ENCODE measurements at places on chromosomes 7 and 10. TPM values are rescaled to one million over a fixed set of nuclear protein-coding genes. Genes with fewer than 3 reads are reported as not detected.
A peak's percentile ranks its signal among the peaks of the same experiment; 100 is the strongest.

DNA sequence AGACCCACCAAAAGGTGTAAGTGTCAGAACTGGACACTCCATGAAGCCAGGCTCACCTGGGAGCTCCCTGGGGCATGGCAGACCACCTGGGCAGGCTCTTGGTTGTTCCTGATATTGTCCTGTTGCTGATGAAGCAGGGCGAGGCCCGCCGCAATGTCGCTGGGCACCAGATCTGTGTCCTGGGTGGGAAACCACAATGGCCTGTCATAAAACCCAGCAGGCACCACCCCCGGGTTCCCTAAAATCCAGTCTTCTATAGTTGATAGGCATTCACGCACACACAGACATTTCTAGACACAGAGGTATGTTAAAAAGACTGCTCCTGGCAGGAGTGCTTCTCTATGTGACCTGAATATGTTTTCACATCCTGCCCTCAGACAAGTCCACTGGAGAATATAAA, 15.0 kb downstream of the DAGLB start:
- H3K4me3 ChIP-seq: no peak overlapping the region
- H3K4me1 ChIP-seq: peaks cover 22% of the 10 kb centered on the region
- peaks cover 20% of the 10 kb centered on the region for H3K36me3 ChIP-seq

CALHM3 gene
- not detected for total RNA-seq

DNA sequence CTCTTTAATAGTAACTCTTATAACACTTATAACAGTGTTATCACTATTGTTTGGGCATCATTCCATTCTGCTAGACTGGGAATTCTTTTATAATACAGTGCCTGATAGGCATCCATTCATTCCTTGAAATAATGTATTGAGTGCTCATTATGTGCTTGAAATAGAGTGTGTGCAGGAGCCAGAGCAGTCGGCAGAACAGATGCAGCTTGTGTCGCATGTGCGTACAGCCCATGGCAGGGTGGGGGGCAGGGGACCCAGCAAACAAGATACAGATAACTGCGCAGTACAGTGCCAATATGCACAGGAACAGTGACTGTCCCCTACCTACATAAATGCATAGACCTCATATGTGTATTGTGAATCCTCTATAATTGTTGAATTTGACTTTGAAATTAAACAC, 99.3 kb downstream of the KAT6B start:
- peaks cover 9% of the 10 kb centered on the region for H3K4me1 ChIP-seq
- H3K36me3 ChIP-seq: peaks cover 5% of the 10 kb centered on the region
- H3K4me3 ChIP-seq: no peak overlapping the region
- no peak for DNase-seq

- H3K4me1 ChIP-seq: peaks cover 33% of the 10 kb centered on the region
- H3K27ac ChIP-seq: peak overlapping the region; percentile 51
- H3K4me3 ChIP-seq: no peak overlapping the region
- H3K36me3 ChIP-seq: peaks cover 28% of the 10 kb centered on the region
- DNase-seq: peak; percentile 57
Measured at GRCh38 chr10:119139464-119140067, 25.9 kb downstream of the SFXN4 start.

DNA sequence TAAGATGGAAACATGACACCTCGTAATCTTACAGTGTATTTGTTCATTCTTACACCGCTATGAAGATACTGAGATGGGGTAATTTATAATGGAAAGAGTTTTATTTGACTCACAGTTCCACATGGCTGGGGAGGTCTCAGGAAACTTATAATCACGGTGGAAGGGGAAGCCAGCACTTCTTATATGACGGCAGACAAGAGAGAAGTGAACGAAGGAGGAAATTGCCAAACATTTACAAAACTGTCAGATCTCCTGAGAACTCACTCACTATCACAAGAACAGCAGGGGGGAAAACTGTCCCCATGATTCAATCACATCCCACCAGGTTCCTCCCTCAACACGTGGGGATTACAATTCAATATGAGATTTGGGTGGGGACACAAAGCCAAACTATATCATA, 282.3 kb downstream of the HGF start:
- no peaks in the 10 kb centered on the region for H3K27me3 ChIP-seq
- no peak overlapping the region for H3K27ac ChIP-seq
- H3K4me3 ChIP-seq: no peak overlapping the region
- no peak for DNase-seq
- no peaks in the 10 kb centered on the region for H3K36me3 ChIP-seq
- H3K4me1 ChIP-seq: no peaks in the 10 kb centered on the region

NANOS1 gene
- 0.19 TPM for total RNA-seq

DNA sequence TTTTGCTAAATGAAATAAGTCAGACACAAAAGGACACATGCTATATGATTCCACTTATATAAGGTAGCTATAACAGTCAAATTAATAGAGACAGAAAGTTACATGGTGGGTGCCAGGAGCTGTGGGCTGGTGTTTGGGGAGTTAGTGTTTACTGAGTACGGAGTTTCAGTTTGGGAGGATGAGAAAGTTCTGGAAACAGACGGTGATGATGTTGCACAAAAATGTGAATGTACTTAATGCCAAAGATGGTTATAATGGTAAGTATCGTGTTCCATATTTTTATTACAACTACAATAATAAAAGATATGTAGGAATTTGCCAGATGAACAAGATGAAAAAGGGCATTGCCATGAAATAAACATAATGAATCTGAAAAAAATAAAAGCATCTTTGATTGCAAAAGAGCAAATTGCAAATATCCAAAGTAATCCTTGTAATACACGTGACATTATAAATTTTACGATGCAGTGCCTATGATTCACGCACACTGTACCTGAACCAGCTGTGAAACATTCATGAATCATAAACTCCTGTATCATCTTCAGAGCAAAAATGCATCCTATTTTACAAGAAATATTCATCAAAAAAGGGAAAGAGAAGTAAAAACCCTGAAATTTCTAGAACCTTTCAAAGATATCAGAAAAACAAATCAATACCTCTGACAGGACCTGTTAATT, 676.7 kb downstream of the PCDH15 start:
- no peaks in the 10 kb centered on the region for H3K36me3 ChIP-seq
- no peaks in the 10 kb centered on the region for H3K27me3 ChIP-seq
- H3K4me3 ChIP-seq: no peak overlapping the region
- no peak overlapping the region for H3K27ac ChIP-seq

- H3K27ac ChIP-seq: no peak overlapping the region
- no peak overlapping the region for H3K4me3 ChIP-seq
- H3K4me1 ChIP-seq: no peaks in the 10 kb centered on the region
- peaks cover 3% of the 10 kb centered on the region for H3K27me3 ChIP-seq
Measured at GRCh38 chr7:1383398-1384112, 75.7 kb downstream of the MICALL2 start.

Measured in activated CD4-positive, alpha-beta T cell treated with anti-CD3 and anti-CD28 coated beads, Interleukin-2, amount 10 ng/mL, durations not matched to agents 7 days and 5 days (primary cell).